ENCODE measurements at places on chromosomes 1 and 21.
A peak's percentile ranks its signal among the peaks of the same experiment; 100 is the strongest.

DNA sequence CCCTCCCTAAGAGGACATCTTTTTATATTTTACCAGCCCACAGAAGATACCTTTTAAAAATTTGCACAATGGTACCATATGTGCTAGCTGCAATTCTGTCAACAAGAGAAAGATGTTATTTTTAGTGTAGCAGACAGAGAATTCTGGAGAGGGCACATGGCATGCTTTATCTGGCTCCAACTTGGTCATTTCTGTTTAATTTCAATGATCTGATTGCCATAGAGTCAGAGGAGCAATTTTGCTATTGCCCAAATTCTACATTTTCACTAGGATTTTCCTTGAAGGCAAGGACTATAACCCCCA, 17.3 kb downstream of the DISC1 start:
- no peak overlapping the region for H3K4me3 ChIP-seq
- no peak overlapping the region for H3K27ac ChIP-seq
- DNase-seq = no peak
- H3K36me3 ChIP-seq = no peaks in the 10 kb centered on the region
- no peaks in the 10 kb centered on the region for H3K27me3 ChIP-seq

GRCh38 chr1:11078631-11079030, 18.8 kb upstream of the SRM start:
- DNase-seq = no peak
- H3K27me3 ChIP-seq = no peaks in the 10 kb centered on the region
- no peak overlapping the region for H3K4me3 ChIP-seq
- no peak overlapping the region for H3K27ac ChIP-seq

GRCh38 chr1:169326261-169326955, 41.2 kb downstream of the NME7 start:
- no peak overlapping the region for H3K4me3 ChIP-seq
- no peak overlapping the region for H3K27ac ChIP-seq
- DNase-seq = no peak
- no peaks in the 10 kb centered on the region for H3K27me3 ChIP-seq
- H3K36me3 ChIP-seq = no peaks in the 10 kb centered on the region
- no peaks in the 10 kb centered on the region for H3K4me1 ChIP-seq

- peaks cover 1% of the 10 kb centered on the region for H3K36me3 ChIP-seq
- H3K27me3 ChIP-seq = no peaks in the 10 kb centered on the region
Observed at GRCh38 chr1:225004396-225004795, 74.9 kb downstream of the DNAH14 start.

GRCh38 chr1:198619375-198620140, 19.3 kb upstream of the PTPRC start:
- no peaks in the 10 kb centered on the region for H3K4me1 ChIP-seq
- no peak for DNase-seq
- H3K4me3 ChIP-seq = no peak overlapping the region
- H3K27ac ChIP-seq = no peak overlapping the region

DNA sequence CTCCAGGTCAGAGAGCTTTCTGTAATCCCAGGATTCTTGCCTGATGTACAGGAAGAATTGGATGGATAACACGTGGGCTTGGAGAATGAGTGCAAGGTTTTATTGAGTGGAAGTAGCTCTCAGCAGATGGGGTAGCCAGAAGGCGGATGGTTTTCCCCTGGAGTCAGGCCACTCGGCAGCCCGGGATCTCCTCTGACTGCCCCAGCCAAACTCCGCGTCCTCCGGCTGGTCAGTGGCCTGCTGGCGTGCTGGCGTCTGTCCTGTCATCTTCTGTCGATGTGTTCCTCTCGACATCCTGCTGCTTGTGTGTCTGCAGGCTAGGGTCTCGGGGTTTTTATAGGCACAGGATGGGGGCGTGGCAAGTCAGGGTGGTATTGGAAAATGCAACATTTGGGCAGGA, 27.4 kb upstream of the GJA9 start:
- H3K36me3 ChIP-seq = no peaks in the 10 kb centered on the region
- no peak overlapping the region for H3K4me3 ChIP-seq
- H3K27ac ChIP-seq = no peak overlapping the region
- no peak for DNase-seq
- no peaks in the 10 kb centered on the region for H3K4me1 ChIP-seq
- H3K27me3 ChIP-seq = no peaks in the 10 kb centered on the region

DNA sequence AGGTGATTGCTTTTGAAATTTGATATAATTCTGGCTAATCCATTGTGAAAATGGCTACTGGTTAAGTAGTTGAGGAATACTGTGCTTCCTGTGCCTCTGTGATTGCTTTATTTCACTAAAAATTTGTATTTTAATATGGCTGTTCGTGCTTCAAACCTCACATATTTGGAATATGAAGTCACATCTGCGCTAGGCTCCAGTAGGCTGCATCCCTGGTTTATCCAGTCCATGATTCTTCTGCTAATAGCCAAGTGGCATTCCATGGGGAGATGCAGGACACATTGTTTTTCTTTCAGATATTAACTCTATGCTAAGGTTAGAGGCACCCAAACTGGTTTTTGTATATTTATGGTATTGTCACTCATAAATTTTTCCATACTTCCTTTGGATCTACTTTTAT, 25.9 kb downstream of the DNM3 start:
- no peak overlapping the region for H3K4me3 ChIP-seq
- H3K27ac ChIP-seq = no peak overlapping the region
- no peak for DNase-seq
- H3K36me3 ChIP-seq = no peaks in the 10 kb centered on the region
- H3K27me3 ChIP-seq = no peaks in the 10 kb centered on the region

- H3K4me3 ChIP-seq = no peak overlapping the region
- no peaks in the 10 kb centered on the region for H3K36me3 ChIP-seq
Observed at GRCh38 chr1:193634470-193634869, 448.1 kb upstream of the B3GALT2 start.

- no peaks in the 10 kb centered on the region for H3K36me3 ChIP-seq
- no peak for DNase-seq
- no peaks in the 10 kb centered on the region for H3K27me3 ChIP-seq
- H3K27ac ChIP-seq = no peak overlapping the region
Observed at GRCh38 chr1:59328353-59328752, 31.5 kb downstream of the FGGY start.

DNA sequence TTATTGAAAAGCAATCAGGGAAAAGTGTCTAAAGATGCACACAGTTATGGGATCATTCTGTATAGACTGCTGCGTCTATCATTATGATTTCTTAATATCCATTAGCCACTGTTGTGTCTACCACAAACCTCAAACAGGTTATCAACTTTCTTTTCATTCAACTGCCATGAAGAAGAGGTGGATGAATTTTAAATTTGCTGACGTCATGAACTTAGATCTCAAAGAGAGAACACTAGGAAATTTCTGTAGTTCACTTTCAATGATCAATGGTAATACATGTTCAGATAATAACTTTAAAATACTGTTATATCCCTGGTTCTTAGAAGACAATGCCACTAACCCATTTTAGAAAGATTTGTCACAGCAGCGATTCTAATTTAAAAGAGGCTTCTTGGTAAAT, 6.7 kb downstream of the PLA2G4A start:
- H3K27ac ChIP-seq = no peak overlapping the region
- DNase-seq = no peak
- H3K4me1 ChIP-seq = no peaks in the 10 kb centered on the region
- H3K27me3 ChIP-seq = no peaks in the 10 kb centered on the region
- no peak overlapping the region for H3K4me3 ChIP-seq

GRCh38 chr1:28437264-28437923, 67.9 kb downstream of the PHACTR4 start:
- H3K27ac ChIP-seq = peak overlapping the region; percentile 18
- peak; percentile 40 for DNase-seq
- H3K4me1 ChIP-seq = peaks cover 6% of the 10 kb centered on the region
- H3K36me3 ChIP-seq = no peaks in the 10 kb centered on the region
- no peaks in the 10 kb centered on the region for H3K27me3 ChIP-seq

All from trophoblast cell (in vitro differentiated cells and primary cell).